ENCODE measurements at places on chromosomes 3 and 15.

- DNase-seq: no peak
These were observed 87.8 kb downstream of the CHL1 start for GRCh38 chr3:284322-284721.

- no peak for DNase-seq
These were observed 7.8 kb downstream of the DCBLD2 start for GRCh38 chr3:98893740-98894139.

GRCh38 chr3:155387571-155387970 lies 94.1 kb upstream of the STRIT1 start:
- no peak for DNase-seq

- DNase-seq: no peak
These were observed 315.6 kb upstream of the THBS1 start for GRCh38 chr15:39265261-39265660.

DNA sequence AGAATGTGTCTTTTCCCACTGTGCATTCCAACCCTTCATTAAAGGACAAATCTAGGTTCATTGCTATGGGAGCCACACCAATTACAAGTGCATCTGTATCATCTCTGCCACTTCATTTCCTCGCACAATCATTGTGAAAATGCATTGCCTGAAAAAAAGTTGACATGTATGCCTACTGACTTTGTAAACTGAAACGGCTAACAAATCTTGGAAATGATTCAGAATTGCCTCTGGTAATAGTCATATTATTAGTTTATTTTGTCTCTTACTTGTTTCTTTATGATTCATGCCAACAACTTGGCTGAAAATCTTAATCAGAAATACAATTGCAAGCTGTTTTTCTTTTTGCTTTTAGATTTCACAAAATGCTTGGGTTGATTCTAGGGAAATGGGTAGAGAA lies 497.1 kb downstream of the ZIC1 start:
- DNase-seq: no peak

DNA sequence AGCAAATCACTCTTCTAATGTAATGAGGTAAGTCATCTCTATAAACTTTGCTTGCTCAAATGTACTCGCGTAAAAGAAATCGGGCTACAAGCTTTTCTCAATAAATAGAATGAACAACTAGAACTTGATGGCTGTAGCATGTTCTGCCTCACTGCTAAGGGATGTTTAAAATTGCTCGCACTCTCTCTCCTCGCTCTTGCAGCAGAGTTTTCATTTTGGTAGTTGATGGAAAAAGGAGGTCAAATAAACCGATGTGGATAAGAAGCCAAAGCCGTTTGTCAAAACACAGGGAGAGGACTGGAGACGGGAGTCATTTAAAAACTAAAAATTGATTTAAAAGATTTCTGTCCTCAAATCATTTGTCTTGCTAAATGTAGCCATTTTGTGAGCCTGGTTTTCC lies 53.3 kb downstream of the ANXA2 start:
- no peak for DNase-seq

DNA sequence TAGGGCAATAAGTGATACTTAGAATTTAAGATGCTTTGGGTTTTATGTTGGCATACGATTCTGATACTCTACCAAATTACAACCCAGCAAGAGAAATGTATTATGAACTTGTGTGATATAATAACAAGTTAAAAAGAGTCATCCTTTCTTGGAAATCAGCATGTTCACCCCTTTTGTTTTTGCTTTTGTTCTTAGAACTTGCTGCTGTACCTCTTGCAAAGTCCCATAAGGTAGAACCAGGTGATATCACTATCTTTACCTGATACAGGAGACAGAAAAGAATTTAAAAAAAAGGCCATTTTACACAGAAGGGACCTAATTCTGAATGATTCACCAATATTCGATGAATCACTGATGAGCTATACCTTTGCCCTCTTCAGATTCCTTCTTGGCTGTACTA lies 810.4 kb downstream of the FHIT start:
- DNase-seq: no peak

DNA sequence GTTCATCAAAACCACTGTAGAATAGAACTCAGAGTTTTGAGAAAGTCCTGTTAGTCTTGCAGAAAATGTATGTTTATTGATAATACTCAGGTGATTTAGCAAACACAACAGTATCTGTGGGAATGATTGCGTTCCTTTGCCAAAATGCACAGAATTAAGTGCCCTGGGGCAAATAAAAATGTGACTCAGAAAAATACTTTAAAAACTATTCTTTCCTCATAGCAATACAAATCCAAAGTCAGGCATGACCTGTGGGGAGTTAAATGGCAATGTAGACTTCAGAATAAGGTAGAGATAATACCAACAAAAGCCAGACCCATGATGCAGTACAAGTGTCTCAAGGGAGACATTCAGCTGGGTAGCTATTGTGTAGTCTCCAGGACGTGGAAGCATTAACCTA lies 72.3 kb upstream of the SNTN start:
- DNase-seq: no peak

DNA sequence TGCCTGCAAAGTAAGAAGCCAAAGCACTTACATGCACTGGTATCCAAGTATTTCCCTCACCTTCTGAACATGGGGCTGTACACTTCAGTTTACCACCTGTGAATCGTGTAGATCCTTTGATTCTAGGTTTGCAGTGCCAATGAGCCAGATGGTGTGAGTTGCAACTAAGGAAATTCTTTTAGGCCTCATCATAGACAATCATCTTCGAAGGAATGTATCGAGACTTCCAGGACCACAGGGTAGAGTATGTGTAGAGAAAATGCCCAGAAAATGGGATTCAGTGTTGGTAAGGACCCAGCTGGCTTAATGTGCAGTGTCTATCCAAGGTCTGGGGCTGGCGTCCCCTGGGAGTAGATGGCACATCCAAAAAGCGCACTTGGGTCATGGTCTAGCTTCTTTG lies 323.2 kb upstream of the TPM1 start:
- DNase-seq: no peak

DNA sequence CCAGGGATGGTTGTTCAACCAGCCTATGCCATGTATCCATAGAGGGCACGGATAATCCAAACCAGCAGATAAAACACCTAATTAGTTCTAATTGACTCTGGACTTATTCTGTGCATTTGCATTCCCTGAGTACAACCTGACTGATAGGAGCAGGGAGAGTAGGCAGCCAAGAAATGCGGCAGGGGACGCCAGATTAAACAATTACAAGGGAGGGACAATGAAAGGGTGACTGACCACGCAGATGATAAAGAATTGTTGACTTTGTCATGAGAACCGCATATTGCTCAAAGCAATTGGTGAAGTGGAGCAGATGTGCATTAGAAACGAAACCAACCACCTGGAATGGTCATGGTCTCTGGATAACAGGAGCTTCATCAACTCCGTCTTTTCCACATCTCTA lies 369.1 kb upstream of the FRG2C start:
- no peak for DNase-seq

Measured in posterior cingulate gyrus (tissue), 11 donors.